Naive B cell (primary cell): ENCODE measurements at places on chromosomes 12 and 14. TPM values are rescaled to one million over a fixed set of nuclear protein-coding genes. Genes with fewer than 3 reads are reported as not detected.

GRCh38 chr14:32450919-32451675 lies 122.0 kb downstream of the AKAP6 start:
- H3K27ac ChIP-seq, result no peak overlapping the region
- H3K36me3 ChIP-seq, result no peaks in the 10 kb centered on the region
- H3K27me3 ChIP-seq, result no peaks in the 10 kb centered on the region
- H3K4me1 ChIP-seq, result no peaks in the 10 kb centered on the region
- DNase-seq, result no peak

IL22 gene
- polyA plus RNA-seq, result not detected

DNA sequence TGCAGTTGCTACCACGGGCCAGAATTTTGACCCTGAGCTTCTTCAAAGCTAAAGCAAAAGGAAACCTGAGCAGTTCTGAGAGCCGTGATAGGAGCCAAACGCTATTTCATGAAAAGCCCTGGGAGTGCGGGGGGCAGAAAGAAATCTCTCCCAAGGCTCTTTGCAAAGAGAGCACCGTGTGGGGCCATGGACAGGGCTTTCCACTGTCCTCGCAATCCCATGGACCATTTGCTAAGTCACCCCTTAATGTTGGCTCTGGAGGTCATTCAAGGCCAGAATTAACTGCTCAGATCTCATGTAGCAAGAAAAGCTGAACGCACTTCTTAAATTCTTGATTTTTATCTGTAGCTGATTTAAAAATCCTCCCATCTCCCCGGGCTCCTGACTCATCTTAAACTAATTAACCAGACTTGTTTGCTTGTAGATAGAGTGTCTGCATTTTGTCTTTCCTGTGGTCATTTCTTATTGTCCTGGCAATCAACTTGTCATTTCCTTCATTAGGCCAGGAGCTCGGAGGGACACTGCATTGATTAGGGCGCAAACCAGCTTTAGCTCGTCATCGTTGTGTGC lies 24.8 kb downstream of the CLSTN3 start:
- DNase-seq, result no peak
- no peaks in the 10 kb centered on the region for H3K4me1 ChIP-seq
- H3K27ac ChIP-seq, result no peak overlapping the region
- peaks cover 3% of the 10 kb centered on the region for H3K36me3 ChIP-seq
- H3K4me3 ChIP-seq, result no peak overlapping the region
- H3K27me3 ChIP-seq, result no peaks in the 10 kb centered on the region

DNA sequence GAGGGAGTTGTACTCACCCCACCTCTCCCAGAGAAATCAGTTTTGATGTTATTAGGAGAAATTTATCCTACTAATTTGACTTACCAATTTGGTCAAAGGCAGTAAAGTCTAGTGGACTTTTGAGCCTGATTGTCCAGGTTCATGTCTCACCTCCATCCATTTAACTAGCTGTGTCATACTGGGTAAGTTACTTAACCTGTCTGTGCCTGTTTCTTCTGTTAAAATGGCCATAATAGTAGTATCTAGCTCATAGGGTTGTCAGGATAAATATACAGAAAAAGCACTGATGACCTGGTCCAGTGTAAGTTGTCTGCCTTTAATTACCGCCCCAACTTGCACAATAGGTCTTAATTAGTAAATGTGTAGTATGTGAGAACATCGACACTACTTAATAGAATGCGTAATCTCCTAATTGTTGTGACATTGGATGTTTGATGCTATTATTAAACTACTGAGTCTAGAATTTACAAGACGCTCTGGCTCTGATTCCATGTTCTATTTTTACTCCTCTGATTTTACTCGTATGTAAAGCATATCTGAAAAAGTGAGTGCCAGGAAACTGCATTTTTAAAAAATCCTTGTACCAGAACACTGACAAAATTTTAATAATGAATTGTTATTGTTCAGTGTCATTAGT lies 1.5 kb downstream of the RAB21 start:
- peaks cover 6% of the 10 kb centered on the region for H3K27me3 ChIP-seq
- peak overlapping the region; percentile 98 for H3K27ac ChIP-seq
- no peak for DNase-seq
- H3K4me3 ChIP-seq, result peak overlapping the region; percentile 95
- peaks cover 24% of the 10 kb centered on the region for H3K36me3 ChIP-seq
- peaks cover 58% of the 10 kb centered on the region for H3K4me1 ChIP-seq

GRCh38 chr12:107362960-107363359 lies 269.6 kb upstream of the CRY1 start:
- H3K36me3 ChIP-seq, result no peaks in the 10 kb centered on the region
- H3K4me3 ChIP-seq, result no peak overlapping the region
- no peak for DNase-seq
- no peaks in the 10 kb centered on the region for H3K27me3 ChIP-seq
- no peak overlapping the region for H3K27ac ChIP-seq
- H3K4me1 ChIP-seq, result no peaks in the 10 kb centered on the region

CLEC1B gene
- polyA plus RNA-seq, result 0.68 TPM

GRCh38 chr12:14950982-14951746 lies 10.2 kb downstream of the ARHGDIB start:
- peaks cover 53% of the 10 kb centered on the region for H3K36me3 ChIP-seq
- peaks cover 78% of the 10 kb centered on the region for H3K4me1 ChIP-seq
- peak overlapping the region; percentile 95 for H3K27ac ChIP-seq
- DNase-seq, result no peak
- H3K4me3 ChIP-seq, result peak overlapping the region; percentile 63

DNA sequence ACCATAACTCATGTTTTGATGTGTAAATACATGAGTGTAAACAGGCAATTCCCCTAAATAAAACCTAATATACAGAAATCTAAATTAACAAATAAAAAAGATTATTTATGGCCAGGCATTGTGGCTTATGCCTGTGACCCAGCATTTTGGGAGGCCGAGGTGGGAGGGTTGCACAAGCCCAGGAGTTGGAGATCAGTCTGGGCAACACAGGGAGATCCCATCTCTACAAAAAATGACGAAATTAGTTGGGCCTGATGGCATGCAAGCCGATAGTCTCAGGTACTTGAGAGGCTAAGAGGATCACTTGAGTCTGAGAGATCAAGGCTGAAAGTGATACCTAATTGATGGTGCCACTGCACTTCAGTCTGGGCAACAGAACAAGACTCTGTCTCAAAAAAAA lies 48.7 kb downstream of the BCAT1 start:
- H3K36me3 ChIP-seq, result no peaks in the 10 kb centered on the region
- H3K27ac ChIP-seq, result no peak overlapping the region
- no peak for DNase-seq
- H3K27me3 ChIP-seq, result peaks cover 25% of the 10 kb centered on the region
- peaks cover 15% of the 10 kb centered on the region for H3K4me1 ChIP-seq
- H3K4me3 ChIP-seq, result no peak overlapping the region

- H3K36me3 ChIP-seq, result no peaks in the 10 kb centered on the region
- no peaks in the 10 kb centered on the region for H3K4me1 ChIP-seq
- DNase-seq, result peak; percentile 14
- H3K4me3 ChIP-seq, result no peak overlapping the region
- H3K27me3 ChIP-seq, result no peaks in the 10 kb centered on the region
Measured at GRCh38 chr12:79407671-79408622, 282.8 kb downstream of the PAWR start.

DNA sequence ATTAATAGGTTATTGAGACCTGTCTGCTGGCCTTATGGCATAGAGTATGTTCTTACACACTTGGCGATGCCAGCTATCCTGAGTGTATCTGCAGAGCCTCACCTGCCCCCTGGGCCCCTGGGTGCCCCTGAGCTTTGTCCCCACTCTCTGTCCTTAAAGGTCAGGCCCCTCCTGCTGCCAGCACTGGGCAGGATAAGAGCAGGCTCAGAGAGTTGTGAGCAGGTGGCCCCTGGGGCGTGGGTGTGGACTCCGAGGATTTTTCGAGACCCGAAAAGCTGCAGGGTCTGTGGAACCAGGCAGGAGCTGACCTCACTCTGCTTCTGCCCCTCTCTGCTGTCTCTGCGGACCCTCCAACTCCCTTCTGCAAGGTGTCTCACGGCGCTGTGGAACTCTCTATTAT lies 8.2 kb downstream of the HIP1R start:
- no peak overlapping the region for H3K27ac ChIP-seq
- H3K4me3 ChIP-seq, result peak overlapping the region; percentile 24

KCNH3 gene
- polyA plus RNA-seq, result not detected

BRI3BP gene
- 9.3 TPM for polyA plus RNA-seq

GRCh38 chr12:122538496-122538895 lies 11.4 kb downstream of the KNTC1 start:
- H3K4me3 ChIP-seq, result no peak overlapping the region
- no peaks in the 10 kb centered on the region for H3K27me3 ChIP-seq
- H3K27ac ChIP-seq, result no peak overlapping the region
- H3K4me1 ChIP-seq, result no peaks in the 10 kb centered on the region
- H3K36me3 ChIP-seq, result peaks cover 9% of the 10 kb centered on the region
- no peak for DNase-seq

DNA sequence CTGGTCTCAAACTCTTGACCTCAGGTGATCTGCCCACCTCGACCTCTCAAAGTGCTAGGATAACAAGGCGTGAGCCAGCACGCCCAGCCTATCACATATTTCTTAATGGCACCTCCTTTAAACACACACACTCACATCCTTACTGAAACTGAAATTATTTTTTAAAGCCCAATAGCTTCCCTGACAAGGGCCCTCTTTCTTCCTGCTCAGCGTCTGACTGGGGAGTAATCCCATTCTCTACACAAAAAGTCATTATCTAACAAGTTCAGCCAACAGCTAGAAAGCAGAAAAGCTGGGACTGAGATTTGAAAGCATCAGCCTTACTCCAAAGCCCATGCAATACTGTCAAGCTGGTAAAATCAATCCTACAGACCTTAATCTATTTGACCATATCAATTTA lies 10.0 kb upstream of the AICDA start:
- H3K27ac ChIP-seq, result no peak overlapping the region
- H3K4me3 ChIP-seq, result no peak overlapping the region
- no peak for DNase-seq
- peaks cover 6% of the 10 kb centered on the region for H3K4me1 ChIP-seq

AGAP2 gene
- polyA plus RNA-seq, result 1.7 TPM

GPR84 gene
- not detected for polyA plus RNA-seq

TRIM9 gene
- not detected for polyA plus RNA-seq

DNA sequence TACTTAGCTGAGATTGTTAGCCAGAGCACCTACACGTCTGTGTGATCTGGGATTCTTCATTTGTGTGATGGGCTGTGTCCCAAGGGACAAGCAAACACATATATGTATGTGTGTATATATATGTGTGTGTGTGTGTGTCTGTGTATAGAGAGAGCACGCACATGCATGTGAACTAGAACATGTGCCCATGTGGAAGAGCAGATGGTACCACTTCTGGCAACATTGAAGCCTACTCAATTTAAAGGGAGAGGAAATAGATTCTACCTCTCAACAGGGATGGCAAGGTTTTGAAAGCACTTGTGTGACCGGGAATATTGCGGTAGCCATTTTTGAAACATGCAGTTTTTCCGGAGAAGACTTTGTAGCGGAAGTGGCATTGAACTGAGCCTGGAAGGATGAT lies 1.4 kb downstream of the TOMM20L start:
- peaks cover 16% of the 10 kb centered on the region for H3K4me1 ChIP-seq
- H3K36me3 ChIP-seq, result no peaks in the 10 kb centered on the region
- no peak overlapping the region for H3K27ac ChIP-seq
- DNase-seq, result no peak

GRCh38 chr12:90977224-90977623 lies 22.2 kb upstream of the CCER1 start:
- H3K4me1 ChIP-seq, result no peaks in the 10 kb centered on the region
- DNase-seq, result no peak
- H3K4me3 ChIP-seq, result no peak overlapping the region
- no peak overlapping the region for H3K27ac ChIP-seq
- no peaks in the 10 kb centered on the region for H3K36me3 ChIP-seq
- H3K27me3 ChIP-seq, result no peaks in the 10 kb centered on the region

- H3K4me3 ChIP-seq, result peak overlapping the region; percentile 25
- H3K36me3 ChIP-seq, result peaks cover 8% of the 10 kb centered on the region
- H3K27me3 ChIP-seq, result no peaks in the 10 kb centered on the region
- DNase-seq, result no peak
- H3K27ac ChIP-seq, result peak overlapping the region; percentile 100
- H3K4me1 ChIP-seq, result peaks cover 33% of the 10 kb centered on the region
Measured at GRCh38 chr14:51849097-51849496, 11.3 kb upstream of the GNG2 start.

PUS1 gene
- 23.8 TPM for polyA plus RNA-seq

MSI1 gene
- not detected for polyA plus RNA-seq

DNA sequence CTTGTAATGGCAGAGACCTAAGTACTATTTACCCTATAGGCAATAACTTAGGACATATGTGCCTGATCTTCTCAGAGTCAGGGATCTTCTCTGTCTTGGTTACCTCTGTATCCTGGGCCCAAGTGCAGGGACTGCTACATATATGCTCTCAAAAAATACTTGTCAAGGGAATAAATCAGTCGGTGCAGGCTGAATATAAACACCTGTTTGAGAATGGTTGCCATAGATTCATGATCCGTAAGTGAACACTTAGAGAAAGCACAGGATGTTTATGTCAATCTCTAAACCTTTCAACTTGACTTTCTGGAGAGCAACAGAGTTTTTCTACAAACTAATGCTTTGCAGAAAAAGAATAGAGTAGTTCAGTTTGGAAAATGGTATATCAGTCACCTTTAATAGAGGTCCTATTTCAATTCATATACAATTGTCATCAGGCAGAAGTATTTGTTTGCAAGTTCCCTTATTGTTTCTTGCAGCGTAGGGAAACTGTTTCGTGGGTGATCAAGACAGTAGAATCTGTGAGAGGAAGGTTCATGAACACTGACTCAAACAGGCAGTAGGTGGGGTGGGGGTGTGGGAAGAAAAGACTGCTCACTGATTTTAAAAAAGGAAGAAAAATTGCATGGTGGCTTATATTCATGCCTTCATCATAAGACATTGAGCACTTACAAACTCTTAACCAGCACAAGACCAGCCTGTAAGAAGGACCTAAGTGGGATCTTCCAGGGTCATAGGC lies 6.0 kb upstream of the UBE2N start:
- H3K27me3 ChIP-seq, result no peaks in the 10 kb centered on the region
- no peak overlapping the region for H3K4me3 ChIP-seq

SMCO2 gene
- not detected for polyA plus RNA-seq

DNA sequence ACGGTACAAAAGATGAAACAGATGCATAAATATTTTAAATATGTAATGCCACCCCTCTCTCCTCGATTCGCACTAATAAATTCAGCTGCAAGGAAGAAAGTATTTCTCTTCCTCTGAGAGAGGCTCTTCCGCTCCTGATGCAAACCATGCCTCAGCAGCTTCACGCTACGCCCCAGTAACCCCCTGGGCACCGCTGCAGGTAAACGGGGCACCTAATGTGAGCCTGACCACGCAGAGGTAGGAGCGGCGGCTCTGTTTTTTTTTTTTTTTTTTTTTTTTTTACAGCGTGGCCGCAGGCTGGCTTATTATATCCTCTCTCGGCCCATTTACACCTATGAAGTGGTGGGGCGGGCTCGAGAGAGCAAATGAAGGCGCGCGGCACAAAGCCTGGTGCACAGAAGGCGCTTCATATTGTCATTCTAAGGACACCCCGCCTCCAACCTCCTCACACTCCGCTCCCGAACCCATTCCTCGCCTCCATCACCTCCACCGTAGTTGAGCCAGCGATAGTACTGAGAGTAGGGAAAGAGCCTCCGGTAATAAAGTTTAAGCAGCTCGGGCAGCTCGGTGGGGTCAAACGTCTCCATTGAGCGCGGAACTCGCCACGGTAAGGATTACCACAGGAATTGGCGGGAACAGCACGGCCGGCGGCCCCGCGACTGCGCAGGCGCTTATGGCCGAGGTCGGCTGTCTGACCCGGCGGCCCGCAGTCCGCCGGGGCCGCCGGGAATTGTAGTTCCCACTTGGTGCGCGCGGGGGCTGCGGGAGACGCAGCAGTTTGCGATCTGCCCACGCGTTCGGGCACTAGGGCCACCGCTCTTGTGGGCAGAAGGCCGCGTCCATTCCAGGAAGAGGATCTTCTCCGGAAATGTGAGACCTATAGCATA lies at the start of gene PRIM1:
Gene PRIM1 (minus strand): TSS at position 612 of the 887 bp plus-strand sequence. CDS start 25 bp downstream, at position 587.
- H3K4me3 ChIP-seq, result peak within 1 kb of the TSS; percentile 97
- peaks cover under 1% of the 10 kb centered on the region for H3K36me3 ChIP-seq
